BJ (cell line): ENCODE measurements at places on chromosomes 11 and 22. TPM values are rescaled to one million over a fixed set of nuclear protein-coding genes. Genes with fewer than 3 reads are reported as not detected.

The NECTIN1 gene
- 1.7 and 3.0 TPM in 2 replicates for polyA plus RNA-seq

GRCh38 chr11:76661834-76662434 is 8.6 kb downstream of the LRRC32 start:
- no peak for DNase-seq

The LRRC4C gene
- polyA plus RNA-seq: 0.04 TPM in 1 of 2 replicates, not detected in the other

The CARD16 gene
- polyA plus RNA-seq: 0.87 and 2.6 TPM in 2 replicates

DNA sequence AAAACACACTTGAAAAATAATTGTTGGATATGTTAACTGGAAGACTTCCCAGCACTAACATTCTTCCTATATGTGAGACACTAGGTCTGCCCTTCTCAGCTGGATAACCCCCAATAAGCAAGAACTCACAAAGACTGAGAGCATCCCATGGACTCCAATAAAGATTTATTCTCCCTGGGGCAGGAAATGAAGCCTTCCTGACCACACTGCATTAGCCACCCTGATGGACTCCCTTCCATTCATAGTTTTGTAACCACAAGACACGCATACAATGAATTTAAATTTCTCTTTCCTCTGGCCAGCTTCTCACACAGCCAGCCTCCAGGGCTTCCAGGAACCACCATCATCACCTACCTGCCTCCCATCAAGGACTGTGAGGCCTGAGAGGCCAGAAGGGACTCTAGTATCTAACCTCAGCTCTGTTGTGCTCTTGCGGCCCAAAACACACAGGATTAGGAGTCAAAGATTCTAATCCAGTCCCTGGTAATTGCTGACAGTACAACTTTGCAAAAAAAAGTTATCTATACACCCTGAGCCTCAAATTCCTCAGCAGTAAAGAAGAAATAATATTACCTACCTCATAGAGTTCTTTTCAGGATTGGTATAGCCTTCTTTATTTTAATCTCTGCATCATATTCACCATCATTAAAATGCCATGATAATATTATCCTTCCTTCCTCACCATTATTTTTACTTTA is 45.6 kb upstream of the GDPD4 start:
- peak; percentile 93 for DNase-seq

- DNase-seq: no peak
These were observed 889 bp downstream of the PLAAT4 start for GRCh38 chr11:63537293-63538101.

GRCh38 chr11:82981852-82982251 is 80.3 kb downstream of the DDIAS start:
- DNase-seq: no peak
